ENCODE measurements at places on chromosomes 5 and 9. TPM values are rescaled to one million over a fixed set of nuclear protein-coding genes. Genes with fewer than 3 reads are reported as not detected.

DNA sequence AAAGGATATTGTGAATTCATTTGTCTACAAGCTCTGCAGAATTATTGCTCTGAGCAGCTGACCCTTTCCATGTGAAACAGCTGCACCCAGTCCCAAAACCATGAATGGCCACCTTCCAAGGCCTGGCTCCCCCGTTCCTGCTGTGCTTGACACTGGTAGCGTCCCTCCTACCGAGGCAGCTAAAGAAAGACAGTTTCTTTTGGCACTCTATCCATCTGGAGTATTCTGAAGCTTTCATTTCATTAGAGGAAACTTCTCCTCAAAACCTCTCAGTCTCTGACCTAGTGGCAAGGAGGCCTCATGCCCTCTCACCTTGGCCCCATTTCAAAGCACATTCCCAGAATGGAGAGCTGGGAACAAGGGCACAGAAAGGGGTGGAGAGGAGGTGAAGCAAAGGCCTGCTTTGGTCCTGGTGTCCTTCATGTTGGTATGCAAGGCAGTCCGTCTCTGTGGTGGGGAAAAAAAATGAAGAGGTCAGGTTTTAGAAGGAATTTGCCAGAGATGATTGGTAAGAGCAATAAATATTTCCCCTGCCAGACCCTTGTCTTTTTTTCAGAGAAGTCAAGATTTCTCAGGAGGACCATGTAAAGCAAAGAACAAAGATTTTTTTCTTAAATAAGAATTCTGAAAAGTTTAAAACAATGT is 232.0 kb downstream of the RFK start:
- DNase-seq: peak; percentile 58

DNA sequence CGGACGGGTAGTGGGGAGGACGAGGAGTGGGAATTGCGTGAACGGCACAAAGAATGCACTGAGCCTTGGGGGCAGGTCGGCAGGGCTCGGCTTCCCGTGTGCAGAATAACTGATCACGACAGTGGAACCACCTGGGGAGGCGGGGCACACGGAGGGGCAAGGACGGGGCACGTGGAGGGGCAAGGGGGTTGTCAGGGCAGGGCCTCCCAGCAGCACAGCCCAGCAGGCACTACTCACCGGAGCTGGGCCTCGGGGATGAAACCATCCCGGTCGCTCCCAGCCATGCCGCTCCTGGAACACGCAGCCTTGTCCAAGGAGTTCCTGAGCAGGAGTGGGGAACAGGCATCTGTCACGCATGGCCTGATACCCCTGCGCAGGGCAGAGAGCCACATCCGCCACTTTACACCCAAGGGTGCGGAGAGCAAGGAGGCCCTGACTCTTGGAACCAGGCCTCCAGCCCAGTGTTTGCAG is 33.4 kb downstream of the SARDH start:
- no peak for DNase-seq

GRCh38 chr9:69139596-69139995 is 34.5 kb upstream of the TJP2 start:
- DNase-seq: no peak

- DNase-seq: no peak
Measured at GRCh38 chr9:121447321-121447834, 52.3 kb downstream of the GGTA1 start.

SPINK6 gene
- not detected for polyA plus RNA-seq

IL3 gene
- polyA plus RNA-seq: not detected
